H9 (cell line): ENCODE measurements at places on chromosomes 11 and 22. TPM values are rescaled to one million over a fixed set of nuclear protein-coding genes. Genes with fewer than 3 reads are reported as not detected.
A peak's percentile ranks its signal among the peaks of the same experiment; 100 is the strongest.

- H3K27me3 ChIP-seq: no peaks in the 10 kb centered on the region
- H3K36me3 ChIP-seq: no peaks in the 10 kb centered on the region
- no peak overlapping the region for H3K27ac ChIP-seq
- H3K4me1 ChIP-seq: no peaks in the 10 kb centered on the region
Measured at GRCh38 chr22:43263645-43264514, 76.9 kb upstream of the TTLL12 start.

DNA sequence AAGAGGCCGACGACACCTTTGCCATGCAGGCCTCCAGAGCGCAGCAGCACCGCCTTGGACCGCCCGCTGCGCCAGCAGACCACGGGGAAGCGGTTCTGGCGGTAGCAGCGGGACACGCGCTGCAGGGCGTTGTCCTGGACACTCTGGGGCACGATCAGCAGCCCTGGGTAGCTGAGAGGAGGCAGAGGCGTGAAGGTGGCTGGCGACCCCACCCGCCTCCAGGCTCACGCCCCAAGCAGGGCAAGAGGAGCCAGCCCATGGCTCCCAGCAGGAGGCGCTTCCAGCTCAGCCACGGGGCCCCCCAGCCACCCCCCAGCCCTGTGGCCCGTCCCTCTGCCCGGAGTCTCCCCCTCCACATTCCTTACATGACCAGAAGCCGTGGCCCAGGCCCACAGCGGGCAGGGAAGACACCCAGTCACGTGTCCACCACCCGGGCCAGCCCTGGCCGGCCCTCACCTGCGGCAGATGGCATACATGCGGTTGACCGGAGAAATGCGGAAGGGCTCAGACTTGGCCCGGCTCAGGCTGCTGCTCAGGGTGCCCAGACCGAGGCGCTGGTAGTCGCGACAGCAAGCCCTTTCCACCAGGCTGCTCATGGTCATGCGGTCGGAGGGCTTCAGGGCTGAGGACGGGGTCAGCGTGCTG lies 15.2 kb downstream of the SBF1 start:
- no peaks in the 10 kb centered on the region for H3K27me3 ChIP-seq
- no peaks in the 10 kb centered on the region for H3K4me1 ChIP-seq
- no peak overlapping the region for H3K4me3 ChIP-seq
- H3K36me3 ChIP-seq: peaks cover 23% of the 10 kb centered on the region

- DNase-seq: no peak
- H3K4me3 ChIP-seq: no peak overlapping the region
- no peaks in the 10 kb centered on the region for H3K4me1 ChIP-seq
- H3K27me3 ChIP-seq: no peaks in the 10 kb centered on the region
Measured at GRCh38 chr11:50073113-50074105, 40.7 kb downstream of the OR4C45 start.

GRCh38 chr11:100739666-100740065 lies 52.6 kb downstream of the ARHGAP42 start:
- no peaks in the 10 kb centered on the region for H3K27me3 ChIP-seq
- peaks cover 9% of the 10 kb centered on the region for H3K36me3 ChIP-seq
- DNase-seq: no peak
- H3K27ac ChIP-seq: no peak overlapping the region

DNA sequence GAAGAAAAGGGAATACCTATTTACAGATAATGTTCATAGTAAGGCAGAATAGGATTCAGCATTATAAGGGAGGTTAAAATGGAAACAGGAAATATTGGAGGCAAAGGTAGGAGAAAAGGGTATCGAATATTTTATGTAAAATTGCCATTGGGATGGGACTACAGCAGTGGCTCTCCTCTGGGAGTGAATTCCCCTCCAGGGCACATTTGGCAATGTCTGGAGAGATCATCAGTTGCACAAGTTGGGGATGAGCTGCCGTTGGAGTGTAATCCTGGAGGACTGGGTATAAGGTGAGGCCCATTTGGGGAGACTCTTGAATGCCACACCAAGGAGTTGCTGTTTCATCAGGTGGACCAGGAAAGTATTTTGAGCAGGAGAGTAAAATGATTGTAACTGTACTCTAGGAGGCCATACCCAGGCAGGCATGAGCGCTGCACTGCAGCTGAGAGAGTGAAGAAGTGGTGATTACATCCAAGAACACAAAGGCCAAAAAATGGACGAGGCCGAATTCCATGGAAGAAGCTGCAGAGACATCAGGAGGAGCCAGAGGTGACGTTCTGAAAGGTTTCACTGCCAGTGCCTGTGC lies 8.7 kb upstream of the ACRV1 start:
- no peaks in the 10 kb centered on the region for H3K4me1 ChIP-seq
- H3K27ac ChIP-seq: no peak overlapping the region
- no peak overlapping the region for H3K4me3 ChIP-seq
- no peak for DNase-seq
- H3K27me3 ChIP-seq: no peaks in the 10 kb centered on the region

DNA sequence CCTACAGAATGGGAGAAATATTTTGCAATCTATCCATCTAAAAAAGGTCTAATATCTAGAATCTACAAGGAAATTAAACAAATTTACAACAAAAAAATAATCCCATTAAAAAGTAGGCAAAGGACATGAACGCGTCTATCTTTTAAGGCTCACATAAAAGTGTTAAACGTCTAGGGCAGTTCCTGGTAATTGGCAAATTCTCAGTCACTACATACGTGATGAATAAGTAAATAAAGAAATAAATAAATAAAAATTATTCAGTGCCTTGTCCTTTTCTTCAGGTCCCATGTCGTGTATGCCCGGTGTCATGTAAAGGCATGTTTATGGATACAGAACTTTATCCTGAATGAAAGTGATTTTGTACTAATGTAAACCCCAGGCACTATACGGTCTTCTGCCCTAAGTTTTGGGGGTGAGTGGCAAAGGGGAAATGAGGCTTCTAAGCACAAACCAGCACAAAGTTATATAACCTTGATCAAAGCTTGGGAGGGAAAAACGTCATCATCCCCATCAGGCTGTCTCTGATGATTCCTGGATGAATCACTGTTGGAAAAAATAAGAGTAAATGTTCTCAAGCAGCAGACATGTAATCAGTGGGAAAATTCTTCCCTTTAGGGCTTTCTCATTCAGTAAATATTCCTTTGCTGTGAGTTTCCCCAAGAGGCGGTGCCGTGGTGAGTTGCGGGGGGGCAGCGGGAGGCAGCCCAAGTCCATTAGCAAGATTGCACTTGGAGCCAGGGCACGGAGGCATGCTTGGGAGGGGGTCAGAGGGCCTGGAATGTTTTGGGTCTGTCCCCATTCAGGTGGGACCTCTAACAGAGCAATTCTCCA lies 30.4 kb upstream of the MICAL2 start:
- no peak overlapping the region for H3K4me3 ChIP-seq

- no peaks in the 10 kb centered on the region; the same call in 1 of the 2 replicates for H3K4me1 ChIP-seq
- no peak for DNase-seq
- no peak overlapping the region for H3K4me3 ChIP-seq
Measured at GRCh38 chr11:117519590-117519989, 191.9 kb downstream of the CEP164 start.

GRCh38 chr11:77668760-77669159 lies 31.2 kb upstream of the CLNS1A start:
- no peaks in the 10 kb centered on the region for H3K4me1 ChIP-seq
- no peak overlapping the region for H3K4me3 ChIP-seq
- no peak for DNase-seq
- H3K27ac ChIP-seq: no peak overlapping the region
- peaks cover 68% of the 10 kb centered on the region for H3K36me3 ChIP-seq

- DNase-seq: peak; percentile 78
- peaks cover 2% of the 10 kb centered on the region; the same call in 1 of the 2 replicates for H3K4me1 ChIP-seq
- H3K27me3 ChIP-seq: no peaks in the 10 kb centered on the region
- H3K4me3 ChIP-seq: no peak overlapping the region
Measured at GRCh38 chr11:67006029-67006884, 16.7 kb upstream of the SYT12 start.

GRCh38 chr22:42001121-42001520 lies 2.5 kb downstream of the WBP2NL start:
- H3K27ac ChIP-seq: no peak overlapping the region
- no peaks in the 10 kb centered on the region for H3K27me3 ChIP-seq
- H3K4me1 ChIP-seq: no peaks in the 10 kb centered on the region
- no peak for DNase-seq
- peaks cover 4% of the 10 kb centered on the region for H3K36me3 ChIP-seq

- no peaks in the 10 kb centered on the region for H3K27me3 ChIP-seq
- no peak for DNase-seq
- H3K27ac ChIP-seq: no peak overlapping the region
- H3K36me3 ChIP-seq: no peaks in the 10 kb centered on the region
Measured at GRCh38 chr22:48494256-48494967, 1333.3 kb downstream of the BRD1 start.

- peaks cover 6% of the 10 kb centered on the region for H3K4me1 ChIP-seq
- no peak overlapping the region for H3K4me3 ChIP-seq
- no peak overlapping the region for H3K27ac ChIP-seq
- DNase-seq: no peak
- peaks cover 52% of the 10 kb centered on the region for H3K36me3 ChIP-seq
- no peaks in the 10 kb centered on the region for H3K27me3 ChIP-seq
Measured at GRCh38 chr11:57306940-57307565, 17.7 kb downstream of the TNKS1BP1 start.

DNA sequence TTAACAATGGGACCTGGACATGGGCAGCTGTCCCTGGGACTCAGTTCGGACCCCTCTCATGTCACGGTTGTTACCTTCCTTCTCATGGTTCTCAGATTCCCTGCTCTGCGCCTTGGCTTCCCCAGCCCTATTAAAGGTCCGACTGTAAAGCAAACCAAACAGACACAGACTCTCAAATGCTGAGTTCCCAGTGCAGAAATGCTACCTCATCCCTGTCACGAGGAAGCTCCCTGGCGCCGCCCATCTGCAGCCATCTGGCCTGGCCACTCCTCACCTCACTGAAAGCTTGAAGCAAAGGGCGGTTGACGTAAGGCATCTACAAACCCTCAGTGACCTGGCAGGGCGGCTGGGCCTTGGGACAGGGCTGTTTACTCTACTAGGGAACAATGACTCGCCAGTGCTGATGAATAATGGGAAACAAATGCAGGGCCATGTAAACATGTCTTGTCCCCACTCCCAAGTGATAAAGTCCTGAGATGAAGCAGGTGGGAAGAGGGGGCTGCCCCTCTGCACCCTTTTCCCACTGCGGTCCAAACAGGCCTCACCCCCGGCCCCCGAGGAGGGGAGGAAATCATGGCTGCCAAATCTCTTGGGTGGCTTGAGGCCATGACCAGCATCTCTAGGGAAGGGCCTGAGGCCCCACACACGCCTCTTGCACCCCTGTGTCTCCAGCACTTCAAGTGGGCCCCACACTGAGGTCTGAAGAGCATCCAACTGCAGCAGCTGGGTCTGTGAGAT lies 49.3 kb downstream of the SCUBE1 start:
- H3K36me3 ChIP-seq: no peaks in the 10 kb centered on the region
- DNase-seq: no peak
- no peak overlapping the region for H3K27ac ChIP-seq
- no peak overlapping the region for H3K4me3 ChIP-seq
- no peaks in the 10 kb centered on the region for H3K27me3 ChIP-seq

DNA sequence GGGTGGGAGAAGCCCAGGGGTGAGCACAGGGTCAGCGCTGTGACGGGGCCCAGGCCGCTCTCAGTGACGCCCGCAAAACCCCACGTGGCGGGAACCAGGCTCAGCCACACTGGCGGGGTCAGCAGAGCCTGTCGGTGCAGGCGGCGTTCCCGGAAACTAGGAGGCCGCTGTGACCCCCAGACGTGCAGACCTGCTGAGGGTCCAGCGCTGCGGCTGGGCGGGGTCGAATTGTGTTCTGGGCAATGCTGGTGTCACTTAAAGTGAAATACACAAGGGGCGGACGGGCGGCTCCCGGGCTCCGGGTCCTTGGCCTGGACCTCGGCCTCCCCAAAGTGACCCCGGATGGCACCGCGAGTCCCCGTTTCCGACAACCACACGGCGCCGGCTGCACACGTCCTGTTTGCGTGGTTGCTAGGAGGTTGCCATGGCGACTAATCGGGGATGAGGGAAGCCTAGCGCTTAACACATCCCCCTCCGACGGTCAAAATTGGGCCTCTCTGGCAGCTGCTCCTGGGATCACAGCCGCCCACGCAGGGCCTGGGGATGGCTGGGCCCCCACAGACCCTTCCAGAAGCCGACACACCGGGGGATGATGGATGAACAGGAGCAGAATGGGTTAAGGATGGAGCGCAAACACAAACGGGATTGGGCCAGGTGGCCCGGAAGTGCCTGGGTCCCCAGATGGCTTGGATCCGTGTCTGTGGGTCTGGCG lies 81.7 kb upstream of the PRR5 start:
- H3K4me1 ChIP-seq: no peaks in the 10 kb centered on the region
- peak; percentile 87 for DNase-seq
- H3K4me3 ChIP-seq: no peak overlapping the region
- no peak overlapping the region for H3K27ac ChIP-seq
- H3K36me3 ChIP-seq: no peaks in the 10 kb centered on the region

- H3K27me3 ChIP-seq: no peaks in the 10 kb centered on the region
- H3K27ac ChIP-seq: no peak overlapping the region
- H3K4me3 ChIP-seq: no peak overlapping the region
Measured at GRCh38 chr11:105244160-105244825, 104.7 kb upstream of the CARD18 start.

- H3K27ac ChIP-seq: no peak overlapping the region
- H3K4me1 ChIP-seq: no peaks in the 10 kb centered on the region
- DNase-seq: no peak
- H3K4me3 ChIP-seq: no peak overlapping the region
- no peaks in the 10 kb centered on the region for H3K27me3 ChIP-seq
Measured at GRCh38 chr11:79762279-79762921, 321.6 kb upstream of the TENM4 start.

DNA sequence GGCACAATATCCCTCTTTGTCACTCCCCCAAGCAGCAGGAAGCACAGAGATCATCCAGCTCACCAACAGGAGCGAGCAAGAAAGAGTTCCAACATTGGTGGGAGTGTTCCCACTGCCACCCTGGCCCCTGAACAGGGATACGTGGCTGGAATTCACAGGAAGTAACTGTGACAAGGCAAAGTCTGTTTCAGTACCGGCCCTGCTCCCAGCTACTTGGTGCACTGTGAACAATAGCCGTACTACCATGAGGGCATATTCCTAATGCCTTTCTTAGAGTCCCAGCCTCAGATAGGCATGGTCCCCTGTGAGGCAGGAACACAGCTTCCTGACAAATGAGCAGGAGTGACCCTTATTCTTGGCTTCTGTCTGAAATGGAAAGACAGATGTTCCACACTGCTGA lies 1.8 kb upstream of the SLC37A2 start:
- no peak overlapping the region for H3K27ac ChIP-seq
- DNase-seq: no peak
- H3K36me3 ChIP-seq: no peaks in the 10 kb centered on the region
- H3K27me3 ChIP-seq: peaks cover 9% of the 10 kb centered on the region

The FAM111B gene
- 31.9 and 35.0 TPM in 2 replicates for total RNA-seq

The DCDC1 gene
- 0.09 and 0.22 TPM in 2 replicates for total RNA-seq

The IL18 gene
- total RNA-seq: 0.31 TPM in 1 of 2 replicates, not detected in the other

The BRD1 gene
- total RNA-seq: 51.3 and 53.3 TPM in 2 replicates
